ENCODE measurements at places on chromosomes 12 and 14.
A peak's percentile ranks its signal among the peaks of the same experiment; 100 is the strongest.

GRCh38 chr12:49766115-49766455 is 24.7 kb downstream of the TMBIM6 start:
- no peak for DNase-seq

- no peak for DNase-seq
These were observed 6.3 kb downstream of the YBX3 start for GRCh38 chr12:10716704-10717315.

DNA sequence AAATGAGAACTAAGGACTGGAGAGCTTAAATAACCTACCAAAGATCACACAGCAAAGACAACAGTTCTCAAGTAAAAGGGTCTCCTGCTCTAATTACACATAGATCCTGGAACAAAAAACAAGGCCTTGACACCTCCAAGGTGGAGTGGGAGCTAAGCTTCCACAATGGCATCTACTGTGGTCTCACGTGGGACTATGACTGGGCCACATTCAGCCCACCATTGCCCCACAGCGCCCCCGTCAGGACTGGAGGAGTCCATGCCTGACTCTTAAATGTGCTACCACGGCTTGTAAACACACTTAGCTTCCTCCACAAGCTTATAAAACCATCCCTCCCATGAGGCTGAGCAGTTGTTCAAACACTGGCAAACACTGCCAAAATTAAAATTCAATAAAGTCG is 88.5 kb downstream of the GCH1 start:
- no peak for DNase-seq

- no peak for DNase-seq
These were observed 127.4 kb downstream of the KTN1 start for GRCh38 chr14:55707365-55707804.

DNA sequence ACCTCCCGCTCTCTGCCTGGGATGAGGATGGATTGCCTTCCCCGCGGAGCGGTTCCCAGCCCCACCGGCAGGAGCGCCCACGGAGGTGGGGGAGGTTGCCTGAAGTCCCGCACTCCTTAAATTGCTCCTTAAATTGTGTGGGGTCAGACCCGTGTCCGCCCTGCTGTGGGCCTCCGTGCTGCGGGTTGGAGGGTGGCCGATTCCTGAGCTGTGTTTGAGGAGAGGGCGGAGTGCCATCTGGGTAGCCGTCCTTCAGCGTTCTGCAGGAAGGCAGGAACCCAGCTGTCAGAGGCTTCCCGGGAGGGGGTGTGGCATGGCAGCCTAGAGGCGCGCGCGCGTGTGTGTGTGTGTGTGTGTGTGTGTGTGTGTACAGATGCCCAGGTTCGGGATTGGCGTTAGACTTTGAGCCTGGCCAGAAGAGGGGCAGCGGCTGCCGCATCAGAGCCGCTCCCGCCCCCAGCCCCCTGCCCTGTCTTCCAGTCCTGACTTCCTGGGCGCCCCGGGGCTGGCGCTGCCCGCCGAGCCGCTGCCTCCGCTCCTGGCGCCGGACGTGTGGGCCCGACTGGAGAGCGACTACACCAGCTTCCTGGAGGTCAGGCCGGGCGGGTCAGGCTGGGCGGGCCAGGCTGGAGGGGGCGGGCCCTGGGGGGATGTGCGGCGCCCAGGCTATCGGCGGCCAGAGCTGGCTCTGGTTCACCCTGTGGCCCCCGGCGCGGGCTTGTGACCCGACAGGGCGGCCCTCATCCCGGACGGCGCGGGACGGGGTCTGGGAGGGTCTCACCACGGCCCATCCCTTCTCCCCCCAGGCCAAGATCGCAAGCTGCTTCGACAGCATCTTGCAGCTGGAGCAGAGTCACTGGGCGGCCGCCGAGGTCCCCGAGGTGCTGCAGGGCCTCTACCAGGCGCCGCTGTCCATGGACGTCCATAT is 9.2 kb downstream of the EXOC3L4 start:
- DNase-seq = no peak

DNA sequence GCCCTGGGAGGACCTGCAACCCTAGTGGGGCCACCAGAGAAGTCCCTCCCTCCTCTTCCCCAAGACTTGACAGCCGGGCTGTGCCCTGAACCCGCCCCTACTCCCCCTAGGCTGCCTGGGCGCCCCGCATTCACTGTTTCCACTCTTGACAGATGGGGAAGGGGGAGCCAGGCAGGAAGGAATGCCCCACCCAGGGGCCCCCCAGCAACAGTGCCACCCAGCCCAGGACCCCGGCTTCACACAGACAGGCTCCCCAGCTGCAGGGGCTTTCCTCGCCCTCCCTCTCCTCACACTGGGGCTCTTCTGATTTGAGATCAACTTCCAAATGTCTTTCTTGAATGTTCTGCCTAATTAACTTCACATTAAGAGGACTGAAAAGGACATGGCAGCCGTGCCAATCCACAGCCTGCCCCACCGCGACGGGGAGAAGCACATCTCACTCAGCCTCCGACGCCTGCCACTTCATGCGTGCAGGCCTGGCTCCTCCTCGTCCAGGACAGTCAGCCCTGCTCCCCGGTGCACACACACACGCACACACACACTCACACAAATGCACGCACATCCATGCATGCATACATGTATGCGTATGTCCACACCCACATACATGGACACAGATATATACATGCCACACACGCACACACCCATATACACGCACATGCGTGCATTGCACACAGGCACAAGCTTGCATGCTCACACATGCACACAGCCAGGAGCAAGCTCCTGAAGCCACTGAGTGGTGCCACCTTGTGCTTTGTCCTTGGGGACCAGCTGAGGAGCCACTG is 19.6 kb upstream of the C14orf180 start:
- DNase-seq = no peak

- DNase-seq = no peak
These were observed 77.7 kb upstream of the ATP2B1 start for GRCh38 chr12:89786177-89786810.

- DNase-seq = no peak
These were observed 444.7 kb upstream of the FBXO33 start for GRCh38 chr14:39876916-39877315.

GRCh38 chr12:46222636-46223035 is 46.2 kb downstream of the SLC38A1 start:
- no peak for DNase-seq

DNA sequence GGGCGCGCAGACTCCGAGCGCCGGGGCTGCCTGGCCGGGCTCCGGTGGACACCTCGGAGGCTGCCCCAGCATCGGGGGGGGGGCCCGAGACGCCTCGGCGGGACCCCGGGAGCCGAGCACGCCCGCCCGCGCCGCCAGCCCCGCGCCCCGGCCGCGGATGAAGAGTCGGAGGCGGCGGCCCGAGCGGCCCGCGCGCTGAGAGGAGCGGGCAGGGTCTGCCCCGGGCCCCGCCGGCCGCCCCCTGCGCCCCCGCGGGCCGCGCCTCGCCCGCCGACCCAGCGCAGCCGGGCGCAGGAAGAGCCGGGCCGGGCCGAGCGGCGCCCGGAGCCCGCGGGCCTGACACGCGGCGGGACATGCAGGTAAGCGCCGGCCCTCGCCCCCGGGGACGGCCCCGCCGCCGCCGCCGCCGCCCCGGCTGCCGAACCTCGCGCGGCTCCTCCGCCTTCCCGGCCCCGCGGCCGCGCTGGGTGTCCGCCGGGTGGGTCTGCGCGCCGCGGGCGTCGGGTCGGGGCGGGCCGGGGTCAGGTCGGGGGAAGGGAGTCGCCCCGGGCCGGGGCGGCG is 63.7 kb downstream of the FBXL14 start:
- DNase-seq = no peak

- no peak for DNase-seq
These were observed 12.2 kb downstream of the TEP1 start for GRCh38 chr14:20400965-20401593.

DNA sequence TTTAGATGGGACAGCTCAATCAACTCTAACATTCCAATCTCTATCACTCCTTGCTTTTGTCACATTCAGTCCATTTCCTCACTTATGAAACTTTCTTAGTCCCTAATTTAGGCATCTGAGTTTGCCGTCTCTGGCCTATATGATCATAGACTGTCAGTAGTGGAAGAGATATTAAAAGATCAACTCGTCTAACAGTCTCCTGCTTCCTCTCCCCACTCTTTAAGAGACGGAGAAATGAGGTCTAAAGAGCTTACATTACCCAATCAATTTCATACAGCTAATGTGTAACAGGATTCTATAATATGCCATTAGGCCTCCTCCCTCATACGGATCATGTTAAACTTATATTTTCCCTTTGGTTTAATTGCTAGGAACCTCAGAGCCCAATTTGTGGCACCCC is 6.5 kb upstream of the ATP23 start:
- DNase-seq = no peak

DNA sequence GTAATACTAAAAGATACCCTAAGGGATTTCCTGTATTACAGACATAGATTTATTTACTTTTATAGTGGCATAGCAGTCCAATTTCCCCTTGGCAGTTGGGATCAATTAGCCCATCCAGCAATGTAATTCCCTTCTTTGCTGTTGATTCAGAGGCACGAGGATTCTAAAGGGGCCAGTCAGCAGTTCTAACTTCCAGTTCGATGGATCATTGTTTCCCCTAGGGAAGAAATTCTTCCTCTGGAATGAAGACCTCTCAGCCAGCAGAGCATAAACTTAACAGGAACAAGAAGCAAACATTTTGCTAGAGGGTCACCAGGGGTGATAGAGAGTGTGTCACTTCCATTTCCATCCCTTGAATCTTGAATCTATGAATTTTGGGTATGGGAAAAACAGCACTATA is 395.7 kb upstream of the NOVA1 start:
- no peak for DNase-seq

- DNase-seq = no peak
These were observed 425.7 kb downstream of the ATP23 start for GRCh38 chr12:58367041-58367440.

DNA sequence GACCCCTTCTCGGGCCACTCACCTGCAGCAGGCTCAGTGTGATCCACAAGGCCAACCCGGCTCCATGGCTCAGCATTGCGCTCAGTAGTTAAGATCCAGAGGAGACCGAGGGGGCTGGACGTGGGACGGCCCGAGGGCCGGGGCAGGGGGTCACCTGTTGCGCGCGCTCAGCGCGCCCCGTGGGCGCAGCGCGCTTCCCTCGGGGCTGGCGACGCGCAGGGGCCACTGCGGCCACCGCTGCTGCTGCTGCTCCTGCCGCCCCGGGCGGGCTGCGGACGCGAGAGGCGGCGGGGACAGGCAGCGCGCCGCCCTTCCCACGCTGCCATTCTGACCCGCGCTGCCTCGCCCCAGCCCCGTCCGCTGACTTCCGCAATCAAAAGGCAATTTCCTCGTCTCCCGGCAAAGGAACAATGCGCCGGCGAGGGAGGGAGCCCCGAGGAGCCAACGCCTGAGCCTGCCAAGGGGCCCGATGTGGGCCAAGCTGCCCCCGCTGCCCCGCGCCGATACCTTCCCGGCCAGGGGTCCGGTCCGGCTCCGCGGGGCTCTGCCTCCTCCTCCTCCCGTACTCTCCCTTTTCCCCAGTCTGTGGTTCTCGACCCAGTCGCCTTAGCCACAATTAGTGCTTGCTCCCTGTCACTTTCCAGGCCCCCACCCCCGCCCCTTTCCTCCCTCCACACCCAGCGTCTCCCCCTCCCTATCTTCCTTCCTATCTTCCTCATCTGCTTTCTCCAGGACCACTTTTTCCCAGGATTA is 27.3 kb downstream of the PTPRB start:
- no peak for DNase-seq

- DNase-seq = no peak
These were observed 24.4 kb downstream of the IRF2BPL start for GRCh38 chr14:77003960-77004710.

- no peak for DNase-seq
These were observed 734 bp downstream of the COX6A1 start for GRCh38 chr12:120438495-120439198.

DNA sequence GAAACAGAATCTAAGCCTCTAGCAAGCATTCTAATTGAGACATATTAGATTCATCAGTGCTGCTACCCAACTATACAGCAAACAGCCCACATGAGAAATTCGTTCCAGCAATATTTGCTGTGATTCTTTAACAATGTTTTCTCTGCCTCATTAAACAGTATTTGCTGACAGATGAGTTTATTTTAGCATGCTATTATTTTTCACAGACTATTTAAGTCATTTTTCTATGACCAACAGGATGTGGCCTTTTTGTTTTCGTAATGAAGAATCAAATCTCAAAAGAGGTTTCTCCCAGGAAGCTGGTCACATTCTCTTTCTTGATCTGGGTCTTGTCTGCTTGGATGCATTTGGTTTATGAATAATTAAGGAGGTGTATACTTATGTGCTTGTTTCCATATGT is 23.2 kb upstream of the SERPINA12 start:
- DNase-seq = no peak

DNA sequence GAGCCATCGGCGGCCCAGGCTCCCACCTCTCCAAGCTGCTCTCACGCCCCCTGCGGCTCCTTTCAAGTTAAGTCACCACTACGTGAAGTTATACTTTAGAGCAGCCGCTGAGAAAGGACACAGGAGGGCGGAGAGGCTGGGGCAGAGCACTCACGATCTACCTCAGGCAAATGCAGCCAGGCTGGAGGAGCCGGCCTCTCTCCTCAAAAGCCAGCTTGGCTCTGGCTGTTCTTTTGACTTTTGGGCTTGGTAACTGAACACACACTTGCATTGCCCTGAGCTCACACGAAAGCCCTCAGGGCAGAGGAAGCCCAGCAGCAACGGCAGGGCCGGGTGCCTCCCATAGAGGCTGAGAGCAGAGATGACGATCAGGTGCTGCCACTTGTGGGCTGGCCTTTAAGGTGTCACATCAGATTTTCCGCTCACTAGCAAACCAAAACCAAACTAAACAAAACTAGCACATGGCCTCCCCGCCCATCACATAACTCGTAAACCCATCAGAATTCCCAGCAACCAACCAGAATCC is 75.2 kb downstream of the PITPNM2 start:
- DNase-seq = peak; percentile 56

DNA sequence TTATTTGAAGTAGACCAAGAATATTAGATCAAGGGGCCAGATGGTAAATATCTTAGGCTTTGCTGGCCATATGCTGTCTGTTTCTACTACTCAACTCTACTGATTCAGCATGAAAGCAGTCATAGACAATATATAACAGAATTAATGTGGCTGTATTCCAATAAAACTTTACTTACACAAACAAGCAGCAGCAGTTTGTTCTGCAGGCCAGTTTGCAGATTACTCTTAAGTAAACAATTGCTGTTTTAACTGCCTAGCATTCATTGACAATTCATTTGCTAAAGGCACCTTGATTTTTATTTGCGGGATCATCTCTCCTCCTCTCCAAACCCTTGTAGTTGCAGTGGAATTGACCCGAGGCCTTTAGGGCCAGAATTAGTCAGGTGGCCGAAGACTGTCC is 94.1 kb upstream of the GARIN6 start:
- DNase-seq = no peak

DNA sequence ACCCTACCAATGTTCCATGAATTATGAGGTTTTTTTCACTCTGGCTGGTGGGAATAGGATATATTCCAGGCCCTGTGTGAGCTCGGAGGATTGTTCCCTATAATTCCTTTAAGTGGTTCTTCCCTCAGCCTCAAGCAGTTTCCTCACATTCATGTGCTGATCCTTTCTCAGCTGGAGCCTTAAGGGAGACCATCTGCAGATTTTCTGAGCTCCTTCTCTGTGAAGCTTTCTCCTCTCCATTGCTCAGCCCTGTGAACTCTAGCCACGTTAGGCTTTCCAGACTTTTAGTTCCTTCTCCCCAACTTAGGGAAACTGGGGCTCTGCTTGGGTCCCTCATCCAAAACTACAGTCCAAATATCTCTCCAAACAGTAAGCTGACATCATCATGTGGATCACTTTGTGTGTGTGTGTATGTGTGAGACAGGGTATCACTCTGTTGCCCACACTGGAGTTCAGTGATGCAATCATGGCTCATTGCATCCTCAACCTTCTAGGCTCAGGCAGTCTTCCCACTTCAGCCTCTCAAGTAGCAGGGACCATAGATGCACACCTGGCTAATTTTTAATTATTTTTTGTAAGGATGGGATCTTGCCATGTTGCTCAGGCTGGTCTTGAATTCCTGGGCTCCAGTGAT is 219.5 kb upstream of the OTX2 start:
- no peak for DNase-seq

- no peak for DNase-seq
These were observed 12.4 kb downstream of the GCN1 start for GRCh38 chr12:120181991-120182631.
